Astrocyte of the cerebellum (primary cell): ENCODE measurements at places on chromosomes 11 and 22.

- no peak for DNase-seq
Observed at GRCh38 chr11:25597696-25598095, 734.2 kb upstream of the ANO3 start.

DNA sequence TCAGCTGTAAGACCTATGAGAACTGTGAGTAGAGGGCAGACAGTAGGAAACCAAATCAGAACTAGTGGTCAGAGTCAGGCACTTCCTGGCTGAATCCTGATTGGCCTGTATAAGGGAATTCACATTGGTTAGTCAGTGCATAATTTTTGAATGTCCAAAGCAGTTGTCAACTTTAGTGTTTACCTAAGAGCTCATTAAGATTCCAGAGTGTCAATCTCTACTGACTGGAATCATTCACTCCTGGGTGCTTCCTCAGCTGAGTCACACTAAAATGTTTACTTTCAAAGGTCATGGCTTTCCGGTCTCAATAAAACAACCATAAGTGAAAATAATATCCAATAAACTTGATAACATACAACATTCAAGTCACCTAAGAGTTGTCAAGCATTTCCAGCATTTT, 306.1 kb downstream of the C11orf87 start:
- DNase-seq, result no peak

- peak; percentile 69 for DNase-seq
Observed at GRCh38 chr11:104700609-104701008, 197.7 kb downstream of the CASP12 start.

DNA sequence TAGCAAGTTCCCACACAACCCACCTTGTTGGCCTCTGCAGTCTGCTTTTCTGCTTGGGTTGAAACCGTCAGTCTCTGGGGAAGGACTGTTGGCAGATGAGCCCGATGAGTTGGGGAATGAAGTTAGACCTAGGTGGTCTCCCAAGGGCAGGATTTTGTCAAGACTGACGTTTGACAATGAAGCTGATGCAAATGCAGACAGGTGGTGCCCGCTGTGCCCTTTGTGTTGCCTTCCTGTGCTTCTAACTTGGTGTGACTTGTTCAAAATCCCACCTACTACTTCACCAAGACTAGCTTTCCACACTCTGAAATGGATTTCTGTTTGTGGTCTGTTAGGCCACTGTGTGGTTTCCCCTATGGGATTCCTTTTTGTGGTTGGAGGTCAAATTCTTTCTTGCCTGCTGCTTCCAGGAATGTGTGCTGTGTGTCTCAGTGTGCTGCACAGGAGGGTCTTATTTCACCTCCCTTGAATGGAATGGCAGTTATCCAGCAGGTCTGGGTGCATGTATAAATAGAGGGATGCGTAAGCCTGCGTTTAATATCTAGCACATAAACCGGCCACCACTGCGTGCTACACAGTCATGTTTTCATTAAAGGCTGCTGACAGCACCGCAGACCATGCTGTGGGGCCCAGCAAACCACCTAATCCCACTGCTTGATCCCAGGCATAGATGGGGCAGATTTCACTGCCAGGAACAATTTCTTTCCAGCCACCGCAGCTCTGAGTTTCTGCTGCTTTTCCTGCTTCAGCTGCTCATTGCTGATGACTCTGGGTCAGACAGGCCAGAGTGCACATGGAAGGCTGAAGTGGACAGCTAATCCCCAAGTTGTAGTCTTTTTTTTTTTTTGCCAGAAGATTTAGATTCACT, 44.8 kb downstream of the ADAMTS8 start:
- peak; percentile 100 for DNase-seq

DNA sequence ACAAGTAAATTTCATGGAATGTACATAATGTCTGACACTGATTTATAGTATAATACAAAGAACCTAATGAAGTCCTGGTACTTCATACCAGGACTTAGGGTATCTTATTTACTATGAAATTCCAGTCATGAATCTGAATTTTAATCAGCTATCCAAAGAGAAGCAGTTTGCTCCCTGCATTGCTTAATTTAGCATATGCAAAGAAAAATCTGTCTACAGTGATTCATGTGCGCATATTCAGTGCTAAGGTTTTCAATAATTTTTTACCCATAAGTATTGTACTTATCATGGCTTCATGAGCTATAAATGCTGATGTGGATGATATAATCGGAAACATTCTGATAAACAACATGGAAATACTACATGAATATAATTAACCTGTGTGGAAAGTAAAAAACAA, 185.6 kb upstream of the ARHGAP42 start:
- no peak for DNase-seq

GRCh38 chr11:71358122-71358728, 90.0 kb downstream of the DHCR7 start:
- no peak for DNase-seq

DNA sequence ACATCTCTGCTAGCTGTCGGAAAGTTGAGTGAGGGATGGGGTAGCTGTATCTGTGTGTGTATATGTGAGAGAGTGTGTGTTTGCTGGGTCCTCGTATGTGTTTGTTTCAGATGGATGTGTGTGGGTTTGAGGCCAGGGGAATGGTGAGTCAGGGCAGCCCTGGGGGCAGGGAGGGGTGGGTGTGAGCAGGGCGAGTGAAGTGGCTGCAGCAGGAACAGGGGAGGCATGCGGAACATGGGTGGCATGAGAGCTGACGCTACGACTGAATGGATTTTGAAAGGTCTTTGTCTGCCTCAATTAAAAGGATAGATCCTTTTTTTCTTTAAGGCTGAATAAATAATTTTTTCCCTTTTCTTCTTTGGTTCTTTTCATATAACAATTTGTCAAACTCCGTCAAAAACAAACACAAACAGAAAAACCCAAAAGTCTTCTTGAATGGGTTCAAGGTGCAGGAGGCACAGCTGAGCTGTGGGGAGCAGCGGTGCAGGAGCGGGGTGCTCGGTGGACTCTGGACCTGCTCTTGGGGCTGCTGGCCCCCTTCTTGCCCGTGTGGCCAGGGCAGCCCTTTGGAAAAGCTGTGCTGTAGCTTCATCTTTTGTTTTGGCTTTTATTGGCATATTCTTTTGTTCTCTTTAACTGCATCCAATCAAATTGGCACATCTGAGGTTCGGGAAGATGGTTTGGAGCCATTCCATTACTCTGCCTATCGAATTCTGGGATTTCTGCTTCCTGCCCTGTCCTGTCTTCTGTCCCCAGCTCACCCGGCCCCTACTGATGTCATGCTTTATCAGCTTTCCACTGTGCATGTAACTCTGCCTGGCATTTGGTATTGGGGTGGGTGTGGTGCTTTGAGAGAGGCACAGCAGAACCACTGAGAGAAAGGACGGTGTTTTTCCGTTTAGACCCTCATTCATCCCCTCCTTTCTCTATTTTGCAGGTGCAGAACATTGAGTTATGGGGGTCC, 80.1 kb downstream of the ADAMTS15 start:
- DNase-seq, result no peak

DNA sequence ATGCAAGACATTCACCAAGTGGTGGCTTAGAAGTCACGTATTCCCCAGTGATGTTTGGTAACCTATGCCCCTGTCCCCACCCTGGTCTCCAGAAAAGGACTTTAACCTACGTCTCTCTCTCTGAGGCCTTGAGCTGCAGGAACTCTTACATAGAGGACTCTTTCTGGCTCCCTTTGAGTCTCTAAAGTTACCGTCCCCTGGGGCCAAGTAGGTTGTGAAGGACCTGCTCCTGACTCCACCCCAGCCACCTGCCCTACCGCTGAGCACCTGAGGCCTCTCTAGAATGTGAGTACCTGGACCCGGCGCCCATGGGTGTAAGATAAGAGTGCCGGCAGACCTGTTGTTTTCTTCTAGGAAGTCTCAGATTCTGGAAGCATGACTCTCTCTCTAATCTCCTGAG, 95.4 kb downstream of the TIMP3 start:
- DNase-seq, result no peak

DNA sequence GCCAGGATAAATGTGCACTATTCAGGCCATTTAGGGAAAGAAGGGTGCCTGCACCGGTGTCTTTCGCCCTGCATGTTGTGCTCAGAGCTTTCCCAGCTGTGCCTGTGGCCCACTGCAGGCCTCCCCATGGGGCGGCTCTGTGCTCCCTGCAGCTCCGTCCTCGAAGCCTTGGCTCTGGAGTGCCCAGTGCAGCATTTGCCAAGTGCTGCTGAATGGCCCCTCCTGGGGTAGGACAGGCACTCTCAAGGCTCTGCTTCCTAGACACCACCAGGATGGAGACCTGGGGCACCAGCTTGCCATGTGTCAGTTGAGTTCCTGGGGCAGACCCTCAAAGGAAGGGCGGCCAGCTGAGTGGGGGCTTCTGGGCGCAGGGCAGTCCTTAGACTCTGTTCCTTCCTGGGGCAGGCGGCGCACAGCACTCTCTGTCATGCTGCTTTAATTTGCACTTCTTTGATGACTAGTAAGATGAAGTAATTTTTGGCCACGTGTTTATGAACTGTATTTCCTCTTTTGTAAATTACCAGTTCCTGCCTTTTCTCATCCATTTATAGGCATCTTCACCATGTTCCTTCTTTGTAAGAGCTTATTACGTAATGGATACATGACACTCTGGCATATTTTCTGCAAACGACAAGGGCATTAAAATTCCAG, 32.1 kb upstream of the GNB1L start:
- DNase-seq, result peak; percentile 8

- DNase-seq, result no peak
Observed at GRCh38 chr11:37177721-37178120, 579.7 kb upstream of the RAG2 start.

- no peak for DNase-seq
Observed at GRCh38 chr11:79525257-79525656, 84.4 kb upstream of the TENM4 start.

- DNase-seq, result peak; percentile 93
Observed at GRCh38 chr11:16981651-16982194, 32.5 kb downstream of the PLEKHA7 start.

DNA sequence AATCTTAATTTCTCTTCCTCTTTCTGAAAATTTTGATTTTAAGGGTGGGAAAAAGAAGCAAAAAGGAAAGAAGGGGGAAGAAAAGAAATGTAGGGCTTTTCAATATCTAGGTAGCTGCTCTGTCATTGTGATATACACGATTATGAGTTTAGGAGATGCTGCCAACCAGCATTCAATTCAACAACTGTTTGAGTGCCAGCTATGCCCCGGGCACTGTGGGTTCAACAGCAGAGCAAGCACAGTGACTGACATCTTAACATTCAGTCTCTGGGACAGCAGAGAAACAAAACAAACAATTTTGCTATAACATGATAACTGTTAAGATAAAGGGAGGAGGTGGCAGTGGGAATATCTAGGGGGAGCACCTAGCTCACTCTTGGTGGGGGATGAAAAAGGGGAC, 91.6 kb downstream of the DBX1 start:
- no peak for DNase-seq

DNA sequence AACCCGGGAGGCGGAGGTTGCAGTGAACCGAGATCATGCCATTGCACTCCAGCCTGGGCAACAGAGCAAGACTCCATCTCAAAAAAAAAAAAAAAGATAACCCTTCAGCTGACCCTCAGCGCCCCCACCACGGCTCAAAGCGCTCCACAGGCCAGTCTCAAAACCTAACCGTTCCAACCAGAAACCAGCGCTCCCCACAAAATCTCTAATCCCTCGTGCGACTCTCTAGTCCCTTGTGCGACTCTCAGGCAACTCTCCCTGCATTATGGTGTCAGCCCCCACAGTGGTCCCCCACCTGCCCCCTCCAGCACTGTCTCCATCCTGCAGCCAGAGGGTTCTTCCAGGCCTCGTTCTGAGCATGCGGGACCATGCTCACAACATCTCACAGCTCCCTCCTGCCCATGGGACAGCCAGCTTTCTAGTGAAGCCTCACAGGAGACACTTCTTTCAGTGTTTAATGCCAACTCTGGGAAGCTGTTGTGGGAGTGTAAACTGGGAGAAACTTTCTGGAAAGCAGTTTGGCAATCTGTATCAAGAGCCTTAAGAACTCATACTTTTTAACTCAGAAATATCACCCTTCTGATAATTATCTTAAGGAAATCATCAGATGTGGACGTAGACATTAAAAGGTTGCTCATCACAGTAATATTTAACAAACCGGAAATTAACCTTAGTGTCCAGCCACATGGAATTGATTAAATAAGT, 4.2 kb upstream of the RASGRP2 start:
- no peak for DNase-seq

- DNase-seq, result no peak
Observed at GRCh38 chr11:34651551-34651950, 30.7 kb downstream of the EHF start.

DNA sequence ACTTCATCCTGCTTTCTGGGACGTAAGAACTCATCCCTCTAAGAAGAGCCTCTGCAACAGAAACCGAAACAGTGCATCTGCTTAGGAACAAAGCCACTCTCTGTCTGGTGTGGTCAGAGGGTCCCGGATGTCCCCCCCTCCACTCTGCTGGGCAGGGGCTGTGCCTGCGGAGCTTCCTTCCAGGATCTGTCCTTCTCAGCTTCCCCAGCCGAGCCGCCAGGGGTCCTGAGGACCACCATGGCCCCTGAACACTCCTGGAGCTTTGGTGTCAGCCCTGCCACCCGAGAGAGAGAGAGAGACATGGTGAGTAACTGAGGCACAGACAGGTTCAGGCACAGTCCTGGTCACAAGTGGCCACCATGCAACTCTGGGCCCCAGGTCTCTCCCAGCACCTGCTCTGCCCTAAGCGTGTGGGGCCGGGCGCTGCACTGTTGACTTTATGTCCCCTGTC, 24.4 kb upstream of the MGAT3 start:
- DNase-seq, result no peak

- DNase-seq, result no peak
Observed at GRCh38 chr11:44573333-44573732, 7.9 kb downstream of the CD82 start.
